COLO829 (cell line): ENCODE measurements at places on chromosomes 1 and 21.

- DNase-seq: no peak
These were observed 7.0 kb downstream of the ENSA start for GRCh38 chr1:150622303-150622975.

DNA sequence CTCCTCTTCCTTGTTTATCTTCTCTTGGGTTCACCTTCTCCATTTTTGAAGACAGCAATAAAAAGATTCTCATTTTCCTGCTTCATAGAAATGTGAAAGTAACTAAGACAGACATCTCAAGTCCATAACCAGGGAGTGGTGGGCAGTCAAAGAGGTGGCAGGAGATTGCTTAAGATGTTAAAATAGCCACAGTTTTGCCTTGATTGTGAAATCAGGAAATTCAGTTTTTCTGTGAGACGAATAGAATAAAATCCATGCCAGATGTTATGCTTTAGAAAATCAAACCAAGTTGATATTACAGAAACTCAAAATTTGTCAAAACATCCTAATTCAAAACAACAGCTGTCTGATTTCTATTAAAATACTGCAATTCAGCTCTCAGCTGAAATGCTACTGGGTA is 57.2 kb downstream of the TNN start:
- DNase-seq: no peak

DNA sequence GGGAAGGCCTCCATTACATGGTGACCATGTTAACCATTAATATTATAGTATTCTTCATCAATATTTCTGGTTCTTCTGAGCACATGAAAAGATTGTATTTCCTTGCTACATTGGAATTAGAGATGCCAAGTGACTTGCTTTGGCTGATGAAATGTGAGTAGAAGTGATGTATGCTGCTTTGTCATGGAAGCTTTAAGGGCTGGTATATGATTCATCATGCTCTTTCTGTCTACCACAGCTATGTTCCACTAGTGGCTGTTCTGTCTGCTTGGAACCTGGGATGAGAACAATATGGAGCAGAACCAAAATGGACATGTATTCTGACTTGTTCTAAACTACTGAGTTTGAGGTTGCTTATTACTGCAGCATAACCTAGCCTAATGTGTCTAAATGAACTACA is 163.3 kb downstream of the TM2D1 start:
- DNase-seq: no peak

GRCh38 chr1:39107341-39108290 is 81.5 kb downstream of the NDUFS5 start:
- no peak for DNase-seq

DNA sequence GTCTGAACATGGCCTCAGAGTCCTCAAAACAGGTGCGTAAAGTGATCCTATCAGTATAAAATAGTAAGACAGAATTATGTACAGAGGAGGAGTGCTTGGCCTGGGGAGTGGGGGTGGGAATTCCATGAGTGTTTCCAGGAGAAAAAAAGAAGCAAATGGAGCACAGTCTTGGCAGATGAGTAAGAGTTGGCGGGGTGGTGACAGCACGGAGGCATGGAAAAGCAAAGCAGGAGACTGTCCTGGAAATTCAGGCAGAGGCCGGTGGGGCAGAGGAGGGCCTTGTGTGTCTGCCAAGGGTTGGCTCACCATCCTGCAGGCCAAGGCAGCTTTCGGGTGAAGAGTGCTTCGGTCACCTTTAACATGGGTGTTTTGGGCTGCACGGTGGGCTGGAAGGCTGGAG is 63.4 kb downstream of the OPTC start:
- DNase-seq: no peak
